ENCODE measurements at places on chromosomes 6 and 20.

GRCh38 chr6:19261642-19262041 is 575.5 kb upstream of the ID4 start:
- DNase-seq, result no peak

- DNase-seq, result no peak
Measured at GRCh38 chr20:3011752-3012151, 31.7 kb upstream of the GNRH2 start.

- no peak for DNase-seq
Measured at GRCh38 chr6:116971959-116972358, 94.9 kb downstream of the RFX6 start.

- no peak for DNase-seq
Measured at GRCh38 chr20:38729767-38730166, 5.5 kb downstream of the SLC32A1 start.

DNA sequence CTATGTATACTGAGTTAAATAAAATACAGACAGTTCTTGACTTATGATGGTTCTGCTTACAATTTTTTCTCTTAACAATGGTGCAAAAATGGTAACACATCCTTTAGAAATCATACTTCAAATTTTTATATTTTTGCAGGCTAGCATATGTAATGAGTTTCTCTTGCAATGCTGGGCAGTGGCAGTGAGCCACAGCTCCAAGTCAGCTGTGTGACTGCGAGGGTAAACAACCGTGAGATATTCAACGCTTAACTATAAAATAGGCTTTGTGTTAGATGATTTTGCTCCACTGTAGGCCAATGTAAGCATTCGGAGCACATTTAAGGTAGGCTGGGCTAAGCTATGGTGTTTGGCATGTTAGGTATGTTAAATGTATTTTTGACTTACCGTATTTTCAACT is 136.1 kb downstream of the PLCB4 start:
- DNase-seq, result no peak

DNA sequence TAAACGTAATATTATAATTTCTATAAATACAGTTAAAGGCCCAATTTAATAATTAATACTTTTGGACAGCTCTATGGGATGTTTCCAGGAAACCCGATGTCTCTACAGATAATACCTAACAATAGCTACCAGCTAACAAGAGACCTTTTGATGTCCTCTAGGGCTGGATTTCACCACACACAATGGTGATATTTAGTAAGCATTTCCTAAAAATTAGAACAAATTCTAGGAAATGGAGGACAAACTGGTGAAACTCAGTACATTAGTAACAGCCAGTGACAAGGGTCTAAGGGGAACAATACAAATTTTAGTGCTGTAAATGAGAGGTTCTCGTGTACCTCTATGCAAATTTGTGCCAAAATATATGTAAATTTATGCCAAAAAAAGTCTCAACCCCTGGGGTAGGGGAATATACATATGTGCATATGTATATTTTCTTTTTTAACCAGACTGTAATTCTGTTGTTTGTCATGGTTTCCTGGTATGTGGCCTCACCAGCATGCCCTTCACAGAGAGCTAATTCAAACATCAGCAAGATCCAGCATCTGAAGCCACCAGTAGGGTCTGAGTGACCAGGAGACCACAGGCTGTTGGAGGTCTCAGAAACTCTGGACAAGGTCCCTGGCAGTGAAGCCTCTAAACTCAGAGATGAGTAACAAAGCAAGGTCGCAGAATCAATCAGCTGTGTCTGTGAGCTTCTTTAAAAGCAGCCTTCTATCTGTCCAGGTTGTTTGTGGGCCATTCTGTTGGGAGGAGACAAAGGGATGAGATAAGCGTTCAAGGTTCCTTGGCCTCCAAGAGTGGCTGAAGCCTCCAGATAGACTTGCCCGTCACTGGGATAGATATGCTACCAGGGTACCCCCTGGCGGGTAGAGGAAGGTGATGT is 235.1 kb upstream of the RREB1 start:
- DNase-seq, result no peak

DNA sequence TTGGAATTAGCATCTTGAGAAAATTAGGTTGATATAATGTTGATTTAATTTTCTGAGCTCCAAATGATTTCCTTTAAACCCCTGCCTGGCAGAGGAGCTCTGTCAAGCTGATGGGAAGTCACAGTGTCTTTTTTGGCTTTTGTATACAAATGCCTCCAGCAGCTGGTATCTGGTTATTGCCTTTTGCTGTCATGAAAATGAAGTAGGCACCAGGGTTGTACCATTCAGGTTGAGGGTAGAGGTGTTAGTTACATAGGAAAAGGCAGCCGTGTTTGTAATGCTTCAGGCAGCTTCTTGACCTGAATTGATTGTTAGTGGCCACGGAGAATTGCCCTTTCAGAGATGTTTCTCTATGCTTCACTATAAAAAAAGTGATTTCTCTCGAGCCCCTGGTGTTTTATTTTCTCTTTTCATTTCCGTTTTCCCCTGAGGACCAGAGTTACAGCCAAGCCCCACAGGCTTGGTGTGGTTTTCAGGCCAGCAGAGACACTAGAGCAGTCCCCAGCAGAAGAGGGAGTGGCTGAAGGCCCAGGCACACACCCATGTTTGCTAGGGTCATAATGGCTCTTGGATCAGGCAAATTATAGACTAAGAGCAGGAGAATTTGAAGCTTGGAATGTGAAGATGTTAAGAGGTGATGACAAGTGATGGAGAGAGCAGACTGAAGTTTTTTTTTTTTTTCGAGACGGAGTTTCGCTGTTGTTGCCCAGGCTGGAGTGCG is 21.6 kb downstream of the CMTR1 start:
- DNase-seq, result no peak

DNA sequence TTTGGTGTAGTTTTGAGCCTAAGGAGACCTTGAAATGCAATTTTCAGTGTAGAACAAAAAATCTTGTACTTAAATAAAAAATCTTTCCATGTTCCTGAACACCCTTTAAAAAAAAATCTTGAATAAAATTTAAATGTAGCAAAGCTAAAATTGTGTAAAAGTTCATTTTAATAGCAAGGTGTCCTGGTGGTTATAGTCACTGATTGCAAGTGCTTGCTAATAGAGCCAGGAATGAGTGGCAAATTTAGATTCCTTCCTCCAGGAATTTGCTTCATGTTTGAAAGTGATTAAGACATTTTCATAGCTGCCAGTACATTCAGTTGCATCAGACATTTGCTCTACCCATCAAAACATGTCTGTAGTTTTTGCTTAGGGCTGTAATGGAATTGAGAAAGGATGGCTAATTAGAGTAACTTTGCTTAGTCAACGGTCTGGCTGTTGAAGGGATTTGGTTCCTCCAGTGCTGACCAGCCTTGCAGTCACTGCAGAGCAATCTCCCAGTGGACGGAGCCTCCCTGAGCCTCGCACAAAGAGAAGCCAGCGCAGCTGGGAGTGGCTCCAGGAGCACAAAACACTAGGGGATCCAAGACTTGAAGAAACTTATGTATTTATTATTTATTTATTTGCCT is 36.5 kb downstream of the AKAP12 start:
- no peak for DNase-seq

GRCh38 chr20:33263784-33264183 is 19.2 kb upstream of the BPIFB1 start:
- DNase-seq, result no peak

DNA sequence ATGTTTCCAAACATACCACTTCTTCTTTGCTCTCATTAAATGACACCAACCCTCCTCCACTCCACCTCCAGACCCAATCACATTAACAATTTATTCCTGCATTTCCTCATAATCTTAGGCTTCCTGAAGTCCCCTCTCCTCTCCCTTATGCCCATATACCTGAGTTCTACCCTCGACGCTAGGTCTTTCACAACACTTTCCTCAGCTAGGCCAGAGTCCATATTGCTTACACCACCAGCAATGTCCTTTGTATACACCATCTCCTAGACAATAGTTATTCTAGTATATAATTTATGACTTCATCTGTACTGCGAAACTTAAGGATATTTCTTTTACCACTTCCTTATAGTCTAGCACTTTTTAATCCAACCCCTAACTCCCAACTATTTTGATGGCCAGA is 47.7 kb downstream of the SIM1 start:
- DNase-seq, result no peak

DNA sequence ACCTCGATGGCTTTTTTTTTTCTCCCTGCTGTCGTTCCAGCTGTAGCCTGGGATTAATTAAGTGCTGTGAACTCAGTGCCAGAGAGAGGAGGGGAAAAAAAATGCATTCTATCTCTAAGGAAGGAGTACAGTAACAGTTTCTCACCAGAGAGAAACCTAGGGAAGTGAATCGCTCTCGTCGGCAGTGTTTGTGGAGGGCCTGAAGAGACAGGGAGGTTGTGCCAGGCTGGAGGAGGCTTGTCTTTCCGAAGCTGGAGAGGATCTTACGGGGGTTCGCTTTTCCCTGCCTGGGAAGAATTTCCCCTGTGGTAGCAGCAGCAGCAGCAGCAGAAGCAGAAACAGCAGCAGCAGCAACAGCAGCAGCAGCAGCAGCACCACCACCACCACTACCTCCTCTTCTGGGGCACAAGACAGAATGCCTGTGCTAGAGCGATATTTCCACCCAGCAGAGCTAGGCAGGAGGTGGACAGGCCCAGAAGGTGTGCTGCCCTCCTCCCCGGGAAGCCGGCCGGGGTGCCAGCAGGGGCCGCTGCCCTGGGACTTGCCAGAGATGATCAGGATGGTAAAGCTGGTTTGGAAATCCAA is 186.5 kb downstream of the PDE7B start:
- no peak for DNase-seq

DNA sequence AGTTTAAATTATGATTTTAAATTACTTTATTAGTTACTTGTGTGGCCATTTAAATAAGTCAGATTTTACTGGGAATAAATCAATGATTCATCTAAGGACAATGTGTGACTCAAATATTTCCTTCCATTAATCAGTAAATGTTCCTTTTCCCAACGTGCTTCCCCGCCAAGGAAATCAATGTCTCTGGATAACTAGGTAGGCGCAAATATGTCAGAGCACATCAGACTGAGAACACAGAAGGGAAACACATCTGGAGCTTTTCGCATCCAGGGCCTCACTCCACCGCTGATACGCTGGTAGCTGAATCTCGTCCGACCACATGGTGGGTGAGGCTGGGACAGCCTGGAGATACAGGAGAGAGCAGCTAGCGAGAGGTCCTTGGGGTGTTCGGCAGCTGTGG is 56.4 kb upstream of the RPS6KA2 start:
- no peak for DNase-seq

- peak; percentile 62 for DNase-seq
Measured at GRCh38 chr6:89371849-89372505, 19.5 kb upstream of the UBE2J1 start.

- DNase-seq, result no peak
Measured at GRCh38 chr6:28205879-28206278, 19.2 kb upstream of the ZSCAN9 start.

GRCh38 chr6:1708820-1709219 is 99.1 kb downstream of the FOXC1 start:
- DNase-seq, result no peak

GRCh38 chr20:986733-987355 is 15.3 kb downstream of the RSPO4 start:
- no peak for DNase-seq

DNA sequence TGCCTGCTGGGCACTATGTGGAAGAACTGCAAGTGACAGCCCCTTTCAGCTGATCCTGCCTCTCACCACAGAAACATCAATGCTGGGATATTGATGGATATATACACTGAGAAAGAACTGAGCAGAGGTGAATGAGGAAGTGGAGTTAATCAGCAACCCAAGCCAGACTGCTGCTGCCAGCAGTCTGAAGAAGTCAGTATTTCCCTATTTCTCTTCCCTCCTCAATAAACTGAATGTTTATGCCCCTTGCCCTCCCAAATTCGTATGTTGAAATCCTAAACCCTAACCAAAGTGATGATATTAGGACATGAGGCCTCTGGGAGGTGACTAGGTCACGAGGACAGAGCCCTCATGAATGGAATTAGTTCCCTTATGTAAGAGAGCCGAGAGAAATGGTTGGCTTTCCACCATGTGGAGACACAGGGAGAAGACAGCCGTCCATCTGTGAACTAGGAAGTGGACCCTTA is 76.3 kb downstream of the CDK19 start:
- DNase-seq, result no peak

DNA sequence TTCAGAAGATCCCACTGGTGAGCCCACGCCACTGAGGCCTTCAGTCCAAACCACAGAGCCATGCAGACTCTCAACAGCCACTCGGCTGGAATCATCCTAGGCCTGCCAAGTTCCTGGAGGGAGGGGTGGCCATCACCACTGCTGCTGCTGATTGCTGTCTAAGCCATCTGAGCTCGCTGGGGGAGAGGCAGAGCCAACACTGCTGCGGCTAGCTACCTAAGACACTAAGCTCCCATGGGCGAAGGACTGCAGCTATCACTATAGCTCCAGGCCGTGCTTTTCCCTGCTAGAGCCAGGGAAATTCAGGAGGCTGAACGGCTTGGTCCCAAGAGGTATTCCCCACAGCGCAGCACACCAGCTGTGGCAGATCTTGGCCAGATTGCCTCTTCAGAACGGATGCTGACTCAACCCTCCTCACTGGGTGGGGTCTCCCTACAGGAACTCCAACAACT is 73.6 kb downstream of the TBC1D32 start:
- no peak for DNase-seq

GRCh38 chr6:28656715-28657114 is 131.0 kb downstream of the GPX5 start:
- no peak for DNase-seq

DNA sequence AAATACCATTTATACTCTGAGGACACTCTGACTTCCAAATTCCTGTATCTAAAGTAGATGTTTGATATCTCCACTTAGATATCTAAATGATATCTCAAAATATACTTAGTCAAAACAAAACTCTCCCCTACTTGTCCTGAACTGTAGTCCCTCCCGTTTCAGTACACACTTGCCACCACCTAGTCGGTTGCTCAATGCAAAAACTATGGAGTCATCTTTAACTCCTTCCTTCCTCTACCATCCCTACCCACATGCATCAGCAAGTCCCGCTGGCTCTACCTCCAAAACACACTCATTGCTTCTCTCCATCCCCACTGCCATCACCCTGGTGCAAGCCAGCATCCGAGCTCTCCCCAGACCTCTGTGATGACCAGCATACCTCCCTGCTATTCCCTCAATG is 13.2 kb downstream of the STX7 start:
- no peak for DNase-seq

DNA sequence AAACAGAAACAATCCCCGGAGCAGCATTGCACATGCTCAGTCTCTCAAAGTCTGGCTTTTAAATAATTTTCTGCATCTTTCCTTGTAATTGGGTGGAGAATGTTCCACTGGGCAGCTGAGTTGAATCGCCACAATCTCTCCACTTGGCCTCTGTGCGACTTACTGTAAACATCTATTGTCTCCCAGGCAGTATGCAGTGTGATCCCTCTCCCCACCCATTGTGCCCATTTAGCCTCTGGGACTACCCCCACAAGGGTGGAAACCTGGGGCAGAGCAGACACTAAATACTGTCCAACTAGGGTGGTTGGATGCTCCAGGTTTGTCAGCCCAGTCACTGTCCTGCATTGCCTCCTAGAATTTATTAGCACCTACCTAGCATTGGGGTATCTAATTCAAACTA is 96.2 kb downstream of the JARID2 start:
- DNase-seq, result no peak

DNA sequence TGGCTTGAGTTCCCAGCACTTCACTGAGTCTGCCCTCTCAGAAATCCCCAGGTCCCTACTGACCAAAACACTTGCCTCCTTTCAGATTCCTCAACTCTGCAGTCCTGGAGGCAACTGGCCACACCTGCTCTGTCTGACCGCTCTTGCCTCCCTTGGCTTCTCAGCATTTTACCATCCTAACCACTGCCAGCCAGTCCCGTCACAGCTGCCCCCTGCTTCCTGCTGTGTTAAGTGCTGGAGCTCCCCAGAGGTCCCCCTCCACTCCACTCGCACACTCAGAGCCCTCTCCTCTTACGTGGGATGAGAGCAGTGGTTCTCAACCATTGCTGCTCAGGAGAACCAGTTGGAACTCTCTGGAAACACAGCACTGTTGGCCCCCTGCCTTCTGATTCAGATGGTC is 20.5 kb downstream of the ADAT2 start:
- no peak for DNase-seq

All from activated T-helper 9 cell treated with anti-CD3 and anti-CD28 coated beads, Interleukin-2, amount 50 U/mL, for 16 hours (primary cell).